Effector CD8-positive, alpha-beta T cell (primary cell): ENCODE measurements at places on chromosomes 5 and 9.

- DNase-seq, result no peak
Measured at GRCh38 chr5:5291357-5291756, 131.1 kb upstream of the ICE1 start.

GRCh38 chr9:91391818-91392217, 30.1 kb upstream of the AUH start:
- DNase-seq, result no peak

DNA sequence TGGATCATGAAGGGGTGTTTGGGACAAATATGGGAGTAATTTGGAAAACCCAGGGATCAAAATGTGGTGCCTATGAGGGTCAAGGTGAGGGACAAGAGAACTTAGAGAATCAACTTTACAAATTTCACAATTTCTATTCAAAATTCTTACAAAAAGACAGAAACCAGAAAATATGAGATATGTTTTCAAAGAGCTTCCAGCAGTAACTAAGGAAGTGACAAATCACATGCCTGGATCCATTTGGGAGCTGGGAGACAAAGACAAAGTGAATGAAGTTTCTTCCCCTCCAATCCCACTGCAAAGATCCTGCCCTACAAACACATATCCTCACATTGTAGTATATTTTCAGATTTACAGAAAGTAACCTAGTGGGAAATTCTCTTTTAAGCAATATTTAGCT, 235.0 kb upstream of the VLDLR start:
- no peak for DNase-seq

DNA sequence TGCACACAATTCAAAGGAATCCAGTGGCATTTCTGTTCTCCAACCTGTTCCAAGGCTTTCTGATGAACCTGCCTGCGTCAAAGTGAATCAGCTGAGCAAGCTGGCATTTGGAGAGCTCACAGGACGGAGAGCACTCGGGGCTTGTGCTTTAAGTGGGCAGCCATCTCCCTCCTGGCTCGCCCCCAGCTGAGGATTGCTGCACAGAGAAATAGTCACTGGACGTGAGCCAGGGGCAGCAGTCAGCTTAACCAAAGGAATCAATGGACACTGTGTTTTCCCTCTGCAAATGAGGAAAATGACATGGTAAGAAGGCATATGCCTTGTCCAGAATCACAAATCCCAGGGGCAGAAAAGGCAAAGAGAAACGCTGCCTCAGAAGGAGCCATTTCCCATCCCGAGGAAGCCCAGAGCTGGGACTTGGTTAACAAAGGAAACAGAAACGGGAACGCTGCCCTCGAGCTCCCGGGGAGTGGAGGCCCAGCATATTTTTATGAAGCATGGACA, 299.4 kb downstream of the ZSWIM6 start:
- DNase-seq, result no peak

- no peak for DNase-seq
Measured at GRCh38 chr5:40397091-40397490, 282.6 kb upstream of the PTGER4 start.
